ENCODE measurements at places on chromosomes 4 and X.

DNA sequence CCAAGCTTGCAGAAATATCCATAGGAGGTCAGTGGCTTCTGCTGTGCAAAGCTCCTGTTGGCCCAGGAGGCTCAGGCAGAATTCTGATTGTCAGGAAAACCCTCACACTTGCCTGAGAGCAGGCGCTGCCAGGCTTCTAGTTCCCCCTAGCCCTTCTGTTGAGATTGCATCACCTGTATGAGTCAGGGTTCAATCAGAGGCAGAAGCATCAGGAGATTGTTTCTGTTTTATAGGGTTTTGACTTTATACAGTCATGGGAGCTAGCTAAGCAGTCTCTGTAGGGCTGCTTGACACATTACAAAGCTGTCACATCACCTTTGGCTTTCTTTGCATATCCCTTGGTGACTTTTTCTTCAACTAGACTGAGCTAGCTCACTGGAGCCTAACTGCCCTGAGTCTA lies 27.8 kb downstream of the DIPK2B start:
- no peak for DNase-seq

- DNase-seq = no peak
These were observed 1048.6 kb downstream of the FAM133A start for GRCh38 chrX:94722578-94722977.

- no peak for DNase-seq
These were observed 55.3 kb upstream of the GNRHR start for GRCh38 chr4:67809502-67809901.

DNA sequence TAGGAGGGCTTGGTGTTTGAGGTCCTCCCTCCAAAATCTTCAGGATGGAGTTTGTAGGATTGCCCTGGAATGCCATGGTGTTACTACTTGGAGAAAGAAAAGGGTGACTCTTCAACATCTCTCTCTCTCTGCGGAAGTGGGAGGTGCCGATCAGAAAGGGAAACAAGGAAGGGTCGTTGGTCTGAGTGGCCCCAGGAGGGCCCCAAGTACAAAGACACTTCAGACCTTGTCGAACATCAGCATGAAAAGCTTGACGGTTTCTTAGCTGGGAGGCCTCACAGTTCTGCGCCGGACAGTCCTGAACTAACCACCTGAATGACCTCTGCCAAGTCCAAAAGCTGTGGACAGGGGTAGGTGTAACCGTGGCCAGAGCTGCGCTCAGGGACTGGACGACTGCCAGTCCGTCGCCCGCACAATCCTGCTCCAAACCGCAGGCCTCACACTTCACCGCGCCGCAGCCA lies 646 bp upstream of the GSX2 start:
- no peak for DNase-seq

GRCh38 chrX:45009371-45010000 lies 136.5 kb downstream of the KDM6A start:
- DNase-seq = no peak

- DNase-seq = no peak
These were observed 1.0 kb upstream of the AASDH start for GRCh38 chr4:56388306-56388705.

- no peak for DNase-seq
These were observed 23.7 kb downstream of the TLR8 start for GRCh38 chrX:12930150-12930549.

DNA sequence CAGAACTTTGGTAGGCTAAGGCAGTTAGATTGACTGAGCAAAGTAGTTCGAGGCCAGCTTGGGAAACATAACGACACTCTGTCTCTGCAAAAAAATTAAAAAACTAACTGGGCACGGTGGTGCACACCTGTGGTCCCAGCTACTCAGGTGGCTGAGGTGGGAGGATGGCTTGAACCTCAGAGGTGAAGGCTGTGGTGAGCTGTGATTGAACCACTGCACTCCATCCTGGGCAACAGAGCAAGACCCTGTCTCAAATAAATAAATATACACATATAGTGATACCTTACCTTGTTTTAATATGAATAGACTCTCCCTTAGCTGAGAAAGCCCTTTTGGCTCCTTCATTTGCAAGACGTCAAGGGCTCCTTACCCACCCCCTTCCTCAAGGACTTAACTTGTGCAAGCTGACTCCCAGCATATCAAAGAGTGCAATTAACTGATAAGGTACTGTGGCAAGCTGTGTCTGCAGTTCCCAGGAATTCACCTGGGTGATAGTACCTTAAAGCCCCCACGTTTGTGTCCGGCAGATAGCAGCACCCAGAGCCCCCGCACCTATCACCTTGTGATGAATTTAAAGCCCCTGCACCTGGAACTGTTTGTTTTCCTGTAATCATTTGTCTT lies 655.6 kb upstream of the GALNTL6 start:
- no peak for DNase-seq

- DNase-seq = peak; percentile 6
These were observed 143.5 kb upstream of the GALNT7 start for GRCh38 chr4:173025131-173025530.

GRCh38 chr4:66855956-66856355 lies 689.3 kb downstream of the CENPC start:
- no peak for DNase-seq

DNA sequence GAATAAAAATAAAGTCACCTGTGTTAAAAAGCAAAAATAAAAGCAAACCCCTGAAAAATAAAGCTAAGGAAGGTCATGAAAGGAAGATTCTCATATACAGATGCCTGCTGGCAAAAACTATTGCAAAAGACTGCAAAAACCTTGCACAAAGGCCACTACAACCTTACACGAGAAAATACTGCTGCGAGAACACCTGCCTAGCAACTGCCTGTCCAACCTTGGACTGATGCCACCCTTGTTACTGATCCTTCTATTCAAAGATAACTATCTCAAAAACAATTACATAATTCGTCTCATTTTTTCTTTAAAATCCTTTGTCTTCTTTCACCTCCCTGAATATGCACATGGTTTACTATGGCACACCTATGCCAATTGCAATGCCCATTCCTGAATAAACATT lies 49.6 kb downstream of the SLC2A9 start:
- no peak for DNase-seq

- no peak for DNase-seq
These were observed 32.7 kb downstream of the NUDT6 start for GRCh38 chr4:122889726-122890125.

- DNase-seq = no peak
These were observed 670.3 kb upstream of the FAM241A start for GRCh38 chr4:111475001-111475400.

- DNase-seq = no peak
These were observed 60.2 kb upstream of the PNPLA4 start for GRCh38 chrX:7987160-7988012.

- DNase-seq = no peak
These were observed 13.7 kb upstream of the PIGA start for GRCh38 chrX:15349046-15349445.

- DNase-seq = no peak
These were observed 579.4 kb upstream of the ZFP42 start for GRCh38 chr4:187416216-187416615.

All from frontal cortex (tissue), 4 donors.